Stimulated activated CD8-positive, alpha-beta memory T cell treated with anti-CD3 and anti-CD28 coated beads, Interleukin-7, amount 100 ng/mL, for 1 hour (primary cell): ENCODE measurements at places on chromosomes 5 and 9.

GRCh38 chr5:72209147-72210115, 102.2 kb downstream of the MAP1B start:
- DNase-seq: no peak

GRCh38 chr9:16258191-16258590, 612.3 kb downstream of the BNC2 start:
- DNase-seq: no peak

DNA sequence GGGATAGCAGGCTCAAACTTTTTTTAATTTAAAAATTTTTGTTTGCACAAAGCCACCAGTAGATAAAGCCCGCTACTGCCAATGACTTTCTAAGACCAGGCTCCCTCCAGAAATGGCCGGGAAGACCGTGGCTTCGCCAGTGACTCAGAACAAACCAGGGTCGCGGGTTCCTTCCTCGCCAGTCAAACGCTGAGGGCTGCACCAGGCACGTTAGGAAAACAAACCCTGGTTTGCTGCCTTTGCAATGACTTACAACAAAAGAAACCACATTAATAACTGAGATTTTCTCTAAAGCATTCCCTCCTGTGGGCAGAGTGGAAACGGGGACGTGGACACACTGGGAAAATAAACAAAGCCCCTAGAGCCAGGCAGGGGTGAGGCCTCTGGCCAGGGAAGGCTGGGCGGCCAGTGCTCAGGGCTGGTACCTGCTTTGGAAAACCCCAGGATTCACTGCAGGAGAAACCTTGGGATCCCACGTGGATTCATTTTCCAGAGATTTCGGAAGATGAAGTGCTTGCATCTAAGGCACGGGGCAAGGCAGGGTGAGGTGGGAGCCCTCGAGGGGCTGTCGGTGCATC, 3.8 kb downstream of the PRRX2 start:
- DNase-seq: no peak

DNA sequence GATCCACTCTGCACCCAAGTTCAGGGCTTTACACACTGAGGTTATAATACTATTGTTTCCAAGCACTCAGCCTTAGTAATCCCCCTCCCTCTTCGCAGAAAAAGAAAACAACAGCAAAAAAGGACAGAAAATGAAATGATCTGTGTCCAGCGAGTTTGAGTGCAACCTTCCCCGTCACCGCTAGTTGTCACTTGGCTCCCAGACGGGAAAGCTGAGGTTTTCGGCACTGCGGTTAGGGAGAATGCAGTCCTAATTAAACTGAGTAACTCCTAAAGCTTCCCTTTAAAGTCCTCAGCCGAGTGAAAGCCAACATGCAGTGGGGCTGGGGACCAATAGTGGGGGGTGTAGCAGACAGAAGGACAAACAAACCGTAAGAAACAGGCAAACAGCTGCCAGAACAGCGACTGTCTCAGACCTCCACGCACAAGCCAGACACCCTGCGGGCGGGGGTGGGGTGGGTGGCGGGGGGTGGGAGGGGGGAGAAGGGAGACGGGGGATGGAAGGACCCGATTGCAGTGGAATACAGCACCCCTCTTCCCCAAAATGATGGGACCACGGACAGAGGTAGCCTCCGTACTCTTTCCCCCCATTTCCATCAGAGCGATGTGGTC, 680 bp downstream of the GLRA1 start:
- no peak for DNase-seq

GRCh38 chr9:86452201-86452828, 98.1 kb upstream of the TUT7 start:
- no peak for DNase-seq

- DNase-seq: no peak
Measured at GRCh38 chr9:127563579-127563978, 48.5 kb upstream of the STXBP1 start.

DNA sequence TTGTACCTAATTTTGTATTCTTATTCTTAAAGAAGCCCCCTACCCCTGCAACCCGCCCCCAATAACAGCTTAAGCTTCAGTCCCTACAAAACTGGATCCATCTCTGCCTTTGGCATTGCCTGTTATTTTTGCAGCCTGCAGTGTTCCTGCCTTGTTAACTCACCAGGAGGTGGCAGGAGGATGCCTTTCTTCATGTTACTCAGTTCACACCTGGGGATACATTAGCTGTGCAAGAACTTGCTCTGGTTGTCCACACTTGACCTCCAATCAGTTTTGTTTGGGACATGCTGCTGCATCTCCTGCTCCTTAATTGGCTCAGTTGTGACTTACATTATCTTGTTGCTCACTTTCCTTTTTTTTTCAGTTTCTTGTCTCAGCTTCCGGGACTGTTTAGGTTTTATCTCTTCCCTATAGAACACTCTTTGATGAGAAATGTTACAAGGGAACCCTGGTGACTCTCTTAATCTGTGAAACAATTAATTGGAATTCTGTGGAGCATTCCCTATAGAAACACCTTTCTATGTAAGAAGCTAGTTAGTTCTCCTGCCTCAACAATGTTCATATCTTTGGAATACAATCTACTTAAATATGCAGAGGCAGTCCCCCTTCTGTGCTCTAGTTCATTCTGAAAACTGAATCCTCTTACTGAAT, 467.7 kb upstream of the ACO1 start:
- no peak for DNase-seq

DNA sequence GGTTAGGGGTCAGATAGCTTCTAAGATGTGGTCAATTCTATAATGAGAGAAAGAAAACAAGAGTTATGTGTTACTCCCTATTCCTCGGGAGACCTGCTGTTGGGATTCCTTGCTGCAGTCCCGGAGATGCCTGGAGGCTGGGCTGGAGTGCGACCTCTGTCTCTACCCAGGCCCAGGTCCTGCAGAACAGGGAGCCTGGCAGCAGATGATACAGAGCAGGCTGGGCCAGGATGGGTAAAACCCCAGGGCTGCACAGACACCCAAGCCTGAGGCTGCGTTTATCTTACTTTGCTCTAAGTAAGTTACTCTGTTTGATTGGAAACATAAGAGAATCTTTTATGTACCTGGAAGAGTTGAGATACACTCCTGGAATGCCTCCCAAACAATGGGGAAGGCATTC, 26.9 kb upstream of the FAM120AOS start:
- DNase-seq: no peak

GRCh38 chr5:18932081-18932480, 1055.9 kb downstream of the CDH18 start:
- no peak for DNase-seq

DNA sequence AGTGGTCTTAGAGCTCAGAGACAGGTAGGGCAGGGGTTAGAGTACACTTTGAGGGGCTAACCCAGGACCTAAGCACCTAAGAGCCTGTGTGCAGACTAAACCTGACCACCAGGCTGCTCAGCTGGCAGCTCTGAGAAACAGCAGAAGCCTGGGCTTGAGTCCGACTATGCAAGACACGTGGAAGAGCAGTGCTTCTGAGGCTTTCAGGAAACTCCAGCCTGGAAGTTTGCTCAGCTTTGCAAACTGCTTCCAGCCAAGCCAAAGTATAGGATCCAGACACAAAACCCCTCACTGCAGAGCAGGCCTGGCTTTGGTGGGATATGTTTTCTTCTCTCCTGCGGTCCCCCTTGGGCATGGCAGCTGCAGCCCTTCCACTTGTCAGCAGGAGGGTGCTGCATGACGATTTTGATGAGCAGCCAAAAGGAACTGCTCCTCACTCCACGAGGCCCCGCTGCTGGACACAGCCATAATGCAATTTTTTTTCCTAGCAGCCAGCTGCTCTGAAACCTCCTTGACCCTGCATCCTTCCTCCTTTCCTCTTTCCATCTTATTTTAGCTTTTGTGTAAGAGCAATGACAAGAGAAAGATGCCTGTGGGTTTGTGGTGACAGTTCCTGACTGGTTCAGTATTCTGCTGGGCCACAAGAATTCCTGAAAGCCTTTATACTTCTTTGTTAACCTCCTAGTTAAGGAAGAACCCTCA, 123.1 kb downstream of the LIFR start:
- DNase-seq: no peak

DNA sequence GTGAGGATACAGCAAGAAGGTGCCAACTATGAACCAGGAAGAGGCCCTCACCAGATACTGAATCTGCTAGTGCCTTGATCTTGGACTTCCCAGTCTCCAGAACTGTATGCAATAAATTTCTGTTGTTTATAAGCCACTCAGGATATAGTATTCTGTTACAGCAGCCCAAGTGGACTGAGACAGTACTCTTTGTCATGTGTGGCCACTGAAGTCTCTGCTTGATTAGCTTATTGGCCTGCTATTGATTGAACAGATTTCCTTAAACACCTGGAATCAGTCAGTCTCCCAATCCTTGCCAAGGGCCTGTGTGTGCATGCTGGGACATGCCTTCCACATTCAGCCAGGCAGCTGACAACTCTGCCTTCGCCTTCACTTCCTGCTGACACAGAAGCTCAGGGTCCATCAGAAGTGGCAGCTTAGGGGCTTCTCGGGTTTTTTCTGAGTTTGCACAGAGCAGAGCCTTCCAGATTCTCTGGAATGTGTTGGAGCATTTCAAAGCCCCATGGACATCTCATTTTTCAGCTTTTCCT, 13.7 kb upstream of the ROR2 start:
- DNase-seq: no peak

- no peak for DNase-seq
Measured at GRCh38 chr9:107175041-107175440, 108.0 kb upstream of the RAD23B start.

DNA sequence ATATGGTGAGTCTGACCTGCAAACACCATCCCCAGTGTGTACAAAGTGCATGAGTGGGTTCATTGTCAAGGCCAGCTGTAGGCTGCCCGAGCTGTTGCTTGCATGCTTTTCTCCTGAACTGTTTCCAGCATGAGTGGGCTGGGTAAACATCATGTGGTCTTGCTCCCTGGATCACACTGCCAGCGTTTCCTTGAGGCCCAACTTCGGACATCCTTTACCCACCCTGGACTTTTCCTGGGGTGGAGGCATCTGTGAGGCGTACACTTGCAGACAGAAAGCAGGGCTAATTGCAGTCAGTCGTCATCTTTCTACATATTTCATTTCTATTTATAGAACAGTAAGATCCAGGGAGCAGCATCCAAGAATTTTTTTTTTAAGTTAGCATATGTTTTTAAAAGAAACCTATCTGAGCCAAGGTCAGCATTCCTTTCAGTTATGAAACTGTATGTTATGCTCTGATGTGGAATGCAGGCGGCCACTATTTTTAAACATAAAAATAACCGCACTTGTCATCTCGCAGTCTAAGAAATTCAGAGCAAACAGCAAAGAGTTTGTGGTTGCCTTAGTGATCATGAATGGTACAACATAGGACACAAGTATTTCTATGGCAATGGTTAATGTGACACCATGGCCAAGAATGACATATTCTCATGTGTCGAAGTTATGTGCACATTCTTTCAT, 106.5 kb upstream of the DMRT1 start:
- DNase-seq: no peak

DNA sequence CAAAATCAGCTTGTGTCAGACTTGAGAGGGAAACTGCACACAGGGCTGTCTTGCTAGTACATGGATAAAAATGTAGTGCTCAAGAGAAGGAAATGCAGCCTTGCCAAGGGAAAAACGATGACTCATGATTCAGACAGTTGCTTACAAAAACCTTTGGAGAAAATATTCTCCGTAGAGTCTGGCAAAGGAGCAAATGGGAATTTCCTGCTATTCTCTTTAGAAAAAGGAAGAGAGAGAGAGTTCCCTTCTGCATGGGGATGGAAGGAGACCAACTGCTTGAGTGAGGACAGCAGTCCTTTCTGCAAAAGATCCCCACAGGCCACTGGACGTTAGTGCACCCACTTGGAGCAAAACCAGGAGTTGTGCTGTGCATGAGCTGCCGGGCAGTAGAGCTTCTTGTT, 7.6 kb downstream of the IFNB1 start:
- no peak for DNase-seq

DNA sequence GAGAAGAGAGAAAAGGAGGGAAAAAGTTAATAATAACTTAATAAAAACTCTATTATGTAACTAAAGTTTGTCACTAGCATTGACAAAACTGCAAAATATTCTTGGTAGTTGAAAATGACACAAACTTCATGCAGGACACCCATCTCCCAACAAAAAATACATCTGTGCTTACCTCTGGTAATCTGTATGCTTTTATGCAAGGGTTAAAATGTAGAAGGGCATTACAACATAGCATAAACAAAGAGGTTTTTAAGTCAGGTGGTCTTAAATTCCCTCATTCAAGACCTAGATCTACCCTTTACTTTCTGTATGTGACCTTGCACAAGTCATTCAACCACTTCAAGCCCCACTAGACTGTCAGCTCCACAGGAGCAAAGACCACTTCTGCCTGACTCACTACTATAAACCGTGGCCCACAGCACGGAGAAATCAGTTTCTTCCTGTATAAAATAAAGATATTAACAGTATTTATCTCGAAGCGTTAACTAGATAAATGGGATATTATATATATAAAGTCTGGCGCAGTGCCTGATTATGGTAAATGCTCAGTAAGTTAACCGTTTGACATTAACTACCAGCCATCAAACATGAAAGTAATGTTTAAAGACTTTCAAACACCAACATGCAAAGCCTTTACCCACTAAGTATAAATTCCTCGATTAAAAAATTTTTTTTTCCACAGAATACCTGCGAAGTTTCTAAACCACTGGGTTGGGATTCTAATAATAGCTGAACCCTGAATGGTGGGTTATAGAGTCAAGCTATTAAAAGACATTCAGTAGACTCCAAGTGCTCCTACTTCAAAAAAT, 2.0 kb downstream of the FBXL17 start:
- DNase-seq: no peak

GRCh38 chr5:106966686-106967315, 703.9 kb downstream of the EFNA5 start:
- DNase-seq: no peak

DNA sequence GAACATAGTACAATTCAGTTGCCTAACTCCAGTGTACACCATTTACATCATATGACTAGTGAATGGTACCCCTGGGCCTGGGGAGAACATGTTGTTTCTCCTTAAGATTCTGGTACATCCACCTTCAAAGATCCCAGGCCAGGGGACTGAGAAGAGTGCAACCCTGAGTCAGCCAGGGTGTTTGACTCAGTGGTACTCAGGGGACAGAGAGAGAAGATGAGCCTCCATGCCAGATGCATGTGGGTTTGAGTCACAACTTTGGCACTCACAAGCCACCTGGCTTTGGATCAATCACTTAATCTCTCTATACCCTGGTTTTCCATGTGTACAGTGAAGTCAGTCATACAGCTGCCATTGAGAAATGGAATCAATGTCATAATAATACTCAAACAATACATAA, 53.7 kb downstream of the MAP1B start:
- DNase-seq: no peak

GRCh38 chr5:178883815-178884430, 11.8 kb upstream of the ZFP2 start:
- DNase-seq: no peak

GRCh38 chr9:131505012-131505411, 2.3 kb downstream of the POMT1 start:
- no peak for DNase-seq
